ENCODE measurements at places on chromosomes 16 and 17.

GRCh38 chr17:6969323-6969726 is 26.5 kb upstream of the ALOX12 start:
- DNase-seq = no peak

DNA sequence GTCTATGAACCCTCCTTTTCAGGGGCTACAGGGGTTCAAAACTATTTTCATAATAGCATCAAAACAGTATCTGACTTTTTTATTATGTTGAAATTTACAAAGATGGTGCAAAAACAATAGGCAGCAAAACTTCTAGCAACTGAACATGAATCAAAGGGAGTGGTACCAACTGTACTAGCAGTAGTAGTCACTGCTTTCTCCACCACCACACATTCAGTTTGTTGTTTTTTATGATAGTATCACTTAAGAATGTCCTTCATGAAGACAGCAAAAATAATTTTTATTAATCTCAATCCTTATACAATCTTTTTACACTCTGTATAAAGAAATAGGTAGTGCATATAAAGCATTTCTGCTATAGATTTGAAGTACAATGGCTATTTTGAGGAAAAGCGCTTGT is 47.6 kb downstream of the MED13 start:
- no peak for DNase-seq

- no peak for DNase-seq
These were observed 99.7 kb downstream of the CHD9 start for GRCh38 chr16:53154513-53154912.

GRCh38 chr17:50536683-50537646 is 4.4 kb downstream of the EPN3 start:
- no peak for DNase-seq

DNA sequence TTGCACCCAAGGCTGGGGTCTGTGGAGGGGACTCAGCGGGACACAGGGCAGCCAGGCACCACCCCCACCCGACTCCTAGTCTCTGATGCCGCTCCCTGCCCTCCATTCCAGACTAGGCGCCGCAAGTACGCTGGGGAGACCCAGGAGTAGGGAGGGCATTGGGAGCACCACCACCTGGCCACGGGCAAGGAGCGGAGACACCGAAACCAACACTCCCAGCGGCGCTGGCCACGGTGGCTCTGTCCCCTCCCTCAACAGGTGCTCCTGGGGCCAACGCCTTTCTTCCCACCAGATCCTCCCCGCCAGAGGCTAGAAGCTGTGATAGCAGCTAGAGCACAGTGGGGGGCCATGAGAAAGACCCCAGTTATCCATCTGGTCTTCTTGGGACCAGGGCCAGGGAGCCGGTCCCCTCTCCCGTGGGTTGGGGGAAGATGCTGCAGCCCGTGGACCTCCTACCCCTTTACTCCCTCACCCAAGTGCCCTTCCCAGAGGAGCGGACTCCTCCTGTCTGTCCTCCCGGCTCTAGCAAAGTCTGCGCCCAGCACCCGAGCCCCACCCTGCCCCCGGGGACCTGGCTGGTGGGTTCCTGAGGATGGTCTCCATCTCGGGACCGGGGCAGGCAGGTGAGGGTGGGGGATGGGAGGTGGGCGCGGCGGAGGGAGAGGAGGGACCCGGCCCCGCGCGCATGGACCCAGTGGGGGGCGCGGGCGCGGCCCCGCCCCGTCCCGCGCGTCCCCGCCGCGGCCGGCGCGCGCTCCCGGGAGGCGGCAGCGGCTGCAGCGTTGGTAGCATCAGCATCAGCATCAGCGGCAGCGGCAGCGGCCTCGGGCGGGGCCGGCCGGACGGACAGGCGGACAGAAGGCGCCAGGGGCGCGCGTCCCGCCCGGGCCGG is at the start of gene SYNGR3:
SYNGR3 (plus strand) TSS at position 762 of the 892 bp plus-strand sequence. CDS start 133 bp downstream, outside the sequence.
- no peak for DNase-seq

DNA sequence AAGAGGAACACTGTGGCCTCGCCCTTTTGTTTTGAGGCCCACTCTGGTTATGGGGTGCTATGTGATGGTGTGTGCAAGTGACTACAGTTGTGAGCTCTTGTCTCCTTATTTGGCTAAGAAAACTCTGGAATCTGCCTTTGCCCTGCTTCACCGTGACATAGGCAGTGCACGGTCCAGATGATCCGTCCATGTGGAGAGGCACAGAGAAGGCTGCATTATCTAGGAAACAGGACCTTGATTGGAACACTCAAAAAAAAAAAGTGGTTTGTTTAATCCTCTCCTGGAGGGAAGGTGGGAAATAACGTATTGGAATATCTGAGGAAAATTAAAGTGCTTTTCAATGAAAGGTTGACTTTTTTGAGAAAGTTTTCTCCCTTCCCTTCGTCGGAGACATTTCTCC is 233.3 kb downstream of the CHD9NB start:
- DNase-seq = no peak

DNA sequence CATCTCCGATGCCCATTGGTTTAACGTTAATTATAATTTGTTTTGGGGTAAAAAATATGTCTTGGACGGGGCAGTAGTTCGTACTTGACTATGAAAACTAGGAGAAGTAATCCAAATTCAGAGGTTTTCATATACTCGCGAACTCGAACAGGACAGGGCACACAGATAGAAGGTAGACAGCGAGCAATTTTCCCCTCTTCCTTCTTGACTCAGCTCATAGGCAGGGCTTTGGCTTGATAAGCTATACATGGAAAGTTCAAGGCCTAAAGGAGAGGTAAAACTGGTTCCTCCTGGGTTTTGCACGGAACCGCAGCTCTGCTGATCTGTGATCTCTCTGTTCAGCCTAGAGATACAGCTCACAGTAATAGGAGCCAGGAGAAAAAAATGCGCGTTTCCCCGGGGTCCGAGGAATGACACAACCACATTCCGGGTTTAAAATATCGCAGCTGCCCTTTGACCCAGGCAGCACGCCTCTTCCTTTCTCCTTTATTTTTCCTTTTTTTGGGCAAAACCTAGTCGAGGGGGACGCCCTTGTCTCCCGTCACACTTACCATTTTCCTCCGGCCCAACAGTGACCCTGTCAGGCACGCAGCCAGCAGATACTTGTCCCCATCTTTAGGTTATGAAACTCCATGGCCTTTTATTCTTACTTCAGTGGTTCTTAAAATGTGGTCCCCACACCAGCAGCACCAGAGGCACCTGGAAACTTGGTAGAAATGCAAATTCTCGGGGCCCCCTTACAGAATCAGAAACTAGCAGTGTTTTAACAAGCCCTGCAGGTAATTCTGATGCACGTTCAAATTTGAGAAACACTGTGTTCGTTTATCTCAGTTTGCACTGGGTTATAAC is 1.7 kb upstream of the LASP1 start:
- no peak for DNase-seq

All from stimulated activated CD8-positive, alpha-beta memory T cell treated with anti-CD3 and anti-CD28 coated beads, Interleukin-7, amount 100 ng/mL, for 48 hours (primary cell).